Stimulated activated CD4-positive, alpha-beta T cell treated with anti-CD3 and anti-CD28 coated beads, Interleukin-1b, Interleukin-23, amount 100 ng/mL, for 48 hours (primary cell): ENCODE measurements at places on chromosomes 6 and 20.

DNA sequence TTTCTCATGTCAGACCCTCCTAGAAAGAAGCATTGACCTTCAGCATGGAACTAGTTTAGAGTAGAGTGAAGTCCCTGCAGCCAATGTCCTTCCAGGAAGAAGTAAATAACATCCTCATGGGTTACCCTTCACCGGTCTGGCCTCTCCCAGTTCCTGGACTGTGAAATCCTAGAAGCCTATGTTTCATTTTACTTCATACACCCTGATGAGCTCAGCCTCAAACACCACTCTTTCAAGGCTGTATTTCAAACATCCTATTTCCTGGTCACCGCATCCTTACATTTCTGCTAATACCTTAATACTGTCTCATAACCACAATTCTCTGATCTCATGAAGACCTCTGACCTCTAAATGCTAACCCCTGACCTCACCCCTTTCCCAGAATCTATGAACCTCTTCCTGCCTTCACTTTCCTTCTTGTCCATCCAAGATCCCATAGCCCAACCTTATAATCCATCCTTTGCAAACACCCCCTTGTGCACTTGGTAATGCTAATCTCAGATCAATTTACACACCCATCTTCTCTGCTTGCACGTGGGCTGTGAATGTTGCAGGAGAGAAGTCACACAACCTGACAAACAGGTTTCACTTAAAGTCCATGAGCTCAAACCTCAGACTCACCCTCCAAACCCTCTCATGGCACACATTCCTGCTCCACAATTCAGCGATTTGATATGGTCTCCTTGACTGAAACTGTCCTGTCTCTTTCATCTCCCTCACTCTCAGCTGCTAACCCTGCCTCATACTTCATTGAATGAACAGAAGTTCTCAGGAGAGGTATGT lies 30.2 kb downstream of the SLC2A10 start:
- no peak for DNase-seq

- DNase-seq = no peak
Measured at GRCh38 chr20:2871111-2871465, 2.2 kb upstream of the PTPRA start.

DNA sequence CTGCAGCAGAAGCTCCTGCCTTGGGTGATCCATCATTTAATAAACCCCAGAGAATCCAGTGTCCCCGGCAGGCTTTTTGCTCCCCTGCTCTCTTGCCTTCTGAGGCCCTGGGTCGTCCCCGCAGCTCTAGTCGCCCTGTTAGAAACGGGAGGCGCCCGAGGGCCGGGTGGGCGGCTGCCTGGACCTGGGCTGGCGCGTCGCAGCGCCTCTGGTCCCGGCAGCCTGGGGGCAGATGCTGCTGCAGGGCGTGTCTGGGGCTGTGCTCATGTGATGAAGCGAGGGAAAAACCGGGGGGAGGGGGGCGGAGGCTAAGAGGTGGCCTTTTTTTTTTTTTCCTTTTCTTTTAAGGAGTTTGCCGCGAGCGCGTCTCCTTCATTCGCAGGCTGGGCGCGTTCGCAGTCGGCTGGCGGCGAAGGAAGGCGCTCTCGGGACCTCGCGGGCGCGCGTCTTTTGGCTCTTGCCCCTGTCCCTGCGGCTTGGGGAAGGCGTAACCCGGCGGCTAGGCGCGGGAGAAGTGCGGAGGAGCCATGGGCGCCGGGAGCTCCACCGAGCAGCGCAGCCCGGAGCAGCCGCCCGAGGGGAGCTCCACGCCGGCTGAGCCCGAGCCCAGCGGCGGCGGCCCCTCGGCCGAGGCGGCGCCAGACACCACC lies 394 bp downstream of the AKAP12 start:
- peak; percentile 52 for DNase-seq

DNA sequence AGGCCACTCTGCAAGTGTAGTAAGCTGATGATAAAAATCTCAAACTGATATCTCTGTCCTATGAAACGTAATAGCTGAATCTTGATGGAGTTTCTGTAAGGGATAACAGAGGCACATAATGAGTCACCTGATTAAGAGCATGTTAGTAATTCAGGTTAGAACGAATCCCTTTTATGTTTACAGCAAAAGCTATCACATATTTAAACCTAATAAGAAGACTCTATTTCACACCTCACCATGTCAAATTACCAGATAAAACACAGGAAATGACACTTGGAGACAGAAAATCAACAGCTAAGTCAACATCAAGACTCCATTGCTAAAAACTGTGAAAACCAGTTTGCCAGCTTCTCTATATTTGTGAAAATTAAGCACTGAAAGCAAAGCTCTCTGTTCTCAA lies 11.8 kb downstream of the CST7 start:
- DNase-seq = no peak

DNA sequence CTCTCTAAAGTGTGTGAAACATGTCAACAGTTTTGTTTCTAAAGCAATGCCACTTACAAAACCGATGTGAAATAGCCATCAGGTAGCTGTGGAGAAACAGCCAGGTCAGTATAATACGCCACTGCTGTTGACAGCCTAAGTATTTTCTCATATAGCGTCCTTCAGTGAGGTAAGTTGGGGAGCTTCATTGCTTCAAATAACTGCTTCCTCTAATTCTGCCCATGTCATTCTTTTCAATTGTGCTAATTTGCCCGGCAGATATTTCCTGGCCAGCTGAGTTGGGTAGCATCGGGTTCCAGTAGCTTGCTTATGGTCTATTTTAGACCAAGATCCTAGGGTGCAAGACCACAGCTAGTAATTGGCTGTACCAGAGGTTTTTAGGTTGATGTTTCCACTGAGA lies 2.1 kb upstream of the ARMC2 start:
- DNase-seq = no peak

- no peak for DNase-seq
Measured at GRCh38 chr6:108453601-108454185, 107.0 kb upstream of the FOXO3 start.

- DNase-seq = no peak
Measured at GRCh38 chr6:166907373-166907841, 48.9 kb downstream of the RNASET2 start.

GRCh38 chr6:170182781-170183120 lies 108.1 kb downstream of the DLL1 start:
- DNase-seq = no peak

DNA sequence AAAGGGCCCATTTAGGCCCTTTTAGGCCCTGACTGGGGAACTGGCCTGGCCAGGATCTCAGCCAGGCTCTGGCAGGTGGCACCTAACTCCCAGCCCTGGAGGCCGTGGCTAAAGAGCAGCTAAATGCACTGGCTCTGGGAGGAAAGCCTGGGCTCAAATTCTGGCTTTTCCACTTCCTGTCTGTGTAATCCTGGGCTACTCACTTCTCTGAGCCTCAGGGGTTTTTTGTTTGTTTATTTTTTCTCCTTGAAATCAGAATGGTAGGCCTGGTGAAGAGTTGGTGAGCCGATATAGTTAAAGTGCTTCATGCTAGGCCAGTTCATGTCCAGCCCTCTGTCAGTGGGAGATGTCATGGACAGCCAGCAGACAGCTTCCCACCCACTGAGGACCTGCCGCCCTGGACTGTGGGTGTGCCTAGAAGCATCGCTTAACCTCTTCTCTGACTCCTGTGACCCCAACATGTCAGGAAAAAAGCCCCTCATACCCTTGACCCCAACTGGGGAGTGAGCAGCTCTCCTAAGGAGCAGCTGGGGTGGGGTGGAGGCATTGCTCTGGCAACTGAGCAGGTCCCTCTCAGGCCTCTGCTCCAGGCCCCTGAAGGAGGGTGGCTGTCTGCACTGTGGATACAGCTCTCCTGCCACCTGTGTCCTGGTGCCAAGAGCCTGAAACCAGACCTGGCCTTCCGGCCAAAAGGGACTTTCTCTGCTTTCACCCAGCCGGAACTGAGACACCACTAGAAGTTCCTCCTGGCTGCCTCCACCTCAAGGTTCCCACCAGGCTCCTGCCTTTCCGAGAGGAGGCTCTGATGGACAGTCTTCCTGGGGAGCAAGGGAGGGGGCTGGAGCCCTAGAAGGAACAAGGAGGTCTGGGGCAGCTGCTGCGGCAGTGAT lies 57.2 kb upstream of the MYL9 start:
- no peak for DNase-seq

- no peak for DNase-seq
Measured at GRCh38 chr20:61881416-61881815, 184.3 kb downstream of the TAF4 start.

DNA sequence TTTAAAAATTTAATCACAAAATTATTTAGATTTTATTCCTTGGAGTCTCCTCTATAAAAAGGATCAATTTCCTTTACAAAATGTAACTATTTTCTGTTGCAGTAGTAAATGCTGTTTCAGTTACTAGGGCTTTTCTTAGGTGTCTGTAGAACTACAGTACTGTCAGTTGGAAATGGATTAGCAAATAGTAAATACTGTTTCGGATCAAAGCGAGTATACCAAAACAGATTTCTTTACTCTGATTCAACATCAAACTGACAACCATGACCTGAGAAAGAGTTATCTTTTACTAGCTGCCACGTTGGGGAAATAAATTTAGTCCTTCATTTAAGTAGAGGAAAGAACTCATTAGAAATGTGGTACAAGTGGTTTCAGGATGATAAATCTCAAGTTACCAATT lies 172.5 kb downstream of the HS3ST5 start:
- no peak for DNase-seq

- DNase-seq = no peak
Measured at GRCh38 chr6:124999105-124999764, 37.0 kb downstream of the RNF217 start.

DNA sequence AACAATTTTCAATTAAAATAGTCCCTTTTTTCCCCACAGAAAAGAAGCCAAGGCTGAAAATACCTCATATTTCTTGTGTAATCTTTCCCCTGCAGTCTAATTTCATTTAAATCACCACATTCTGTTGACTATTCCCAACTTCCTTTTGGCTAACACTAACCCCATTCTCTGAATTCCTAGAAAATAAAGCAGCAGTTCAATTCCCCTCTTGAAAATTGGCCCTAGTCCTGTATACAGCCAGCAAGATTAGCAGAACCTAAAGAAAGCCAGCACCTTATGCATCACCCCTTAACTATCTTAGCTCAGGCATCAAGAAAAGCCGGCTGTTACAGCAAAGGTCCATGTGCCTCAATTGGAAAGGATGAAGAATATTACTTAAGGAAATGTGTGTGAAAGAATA lies 69.7 kb downstream of the MDN1 start:
- no peak for DNase-seq

- no peak for DNase-seq
Measured at GRCh38 chr6:127343809-127344659, 625 bp upstream of the ECHDC1 start.

DNA sequence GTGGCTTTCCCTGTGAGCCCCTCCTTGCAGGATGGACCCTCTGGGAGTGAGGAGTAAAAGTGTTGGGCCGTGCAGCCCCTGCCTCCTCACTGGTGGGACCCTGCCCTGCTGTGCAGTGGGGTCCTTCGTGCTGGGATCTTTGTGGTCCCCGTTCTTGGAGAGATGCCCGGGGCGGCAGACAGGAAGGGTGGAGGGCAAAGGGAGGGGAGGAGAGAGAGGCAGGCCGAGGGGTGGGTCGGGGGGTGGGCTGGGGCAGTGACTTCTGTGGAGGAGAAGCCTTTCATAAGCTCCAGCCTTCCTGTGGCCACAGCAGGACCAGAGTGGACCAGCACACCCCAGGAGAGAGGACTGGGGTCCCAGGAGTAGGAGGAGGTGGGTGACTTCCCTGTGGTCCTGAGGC lies at the start of gene COL20A1:
COL20A1 (plus strand) TSS at position 283 of the 400 bp plus-strand sequence. CDS start 1,922 bp downstream, outside the sequence.
- no peak for DNase-seq

GRCh38 chr6:137008204-137008603 lies 36.6 kb downstream of the IL20RA start:
- DNase-seq = no peak

GRCh38 chr6:72783666-72784065 lies 161.8 kb downstream of the KCNQ5 start:
- no peak for DNase-seq

GRCh38 chr6:41427642-41428335 lies 92.4 kb downstream of the NCR2 start:
- no peak for DNase-seq

DNA sequence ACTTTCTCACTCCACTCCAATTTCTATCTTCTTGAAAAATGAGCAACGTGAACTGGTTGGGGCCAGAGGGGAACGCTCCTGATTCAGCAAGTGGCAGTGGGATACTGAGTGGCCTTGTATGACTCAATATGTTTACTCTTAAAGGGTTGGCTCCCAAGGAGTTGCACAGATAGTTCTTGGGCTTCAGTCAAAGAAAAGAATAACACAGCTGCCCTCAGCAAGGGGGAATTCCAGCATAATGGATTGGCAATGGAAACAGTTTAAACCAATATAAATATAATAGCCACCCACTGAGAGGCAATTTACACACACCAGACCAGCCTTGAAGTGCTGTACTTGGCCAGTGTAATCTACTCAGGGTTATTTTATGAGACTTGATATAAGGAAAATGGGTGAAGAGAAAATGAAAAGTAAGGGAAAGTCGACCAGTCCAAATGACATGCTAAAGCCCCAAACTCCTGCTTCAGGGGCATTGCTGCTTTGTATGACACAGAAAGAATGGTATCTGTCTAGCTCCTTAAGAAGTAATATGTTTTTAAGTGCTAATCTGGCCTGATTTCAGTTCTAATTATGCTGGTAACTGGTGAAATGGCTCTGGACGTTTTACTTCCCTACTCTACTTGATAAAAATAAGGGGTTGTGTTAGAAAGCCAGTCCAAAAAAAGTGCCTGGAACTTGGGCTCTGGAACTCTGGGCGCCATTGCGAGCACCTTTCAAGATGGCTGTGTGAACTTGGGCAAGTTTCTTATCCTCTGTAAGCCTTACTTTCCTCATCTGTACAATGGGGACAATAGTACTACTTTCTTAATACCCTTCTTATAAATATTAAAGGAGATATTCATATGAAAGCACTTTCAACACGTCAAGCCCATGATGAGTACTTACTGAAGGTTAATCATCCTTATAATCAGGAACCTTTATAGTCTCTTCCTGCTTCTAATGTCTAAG lies 712.9 kb upstream of the MAP3K7 start:
- DNase-seq = no peak

GRCh38 chr6:4817551-4817950 lies 41.3 kb downstream of the CDYL start:
- DNase-seq = no peak

DNA sequence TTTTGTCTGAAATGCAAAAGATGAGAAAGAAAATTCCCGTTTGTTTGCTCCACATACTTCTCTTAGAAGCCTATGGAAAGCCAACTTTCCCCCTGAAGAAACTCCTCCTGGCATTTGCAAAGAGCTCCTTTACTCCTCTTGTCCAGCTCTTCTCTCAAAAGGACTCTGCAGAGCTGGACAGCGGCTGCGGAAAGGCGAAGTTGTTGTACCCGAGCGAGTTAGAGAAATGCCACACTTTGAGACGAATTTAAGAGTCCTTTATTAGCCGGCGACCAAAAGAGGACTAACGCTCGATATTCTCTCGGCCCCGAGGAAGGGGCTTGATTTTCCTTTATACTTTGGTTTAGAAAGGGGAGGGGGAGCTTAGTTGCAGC lies 157.8 kb downstream of the TRIM27 start:
- no peak for DNase-seq
